ENCODE measurements at places on chromosomes 3 and 15.

DNA sequence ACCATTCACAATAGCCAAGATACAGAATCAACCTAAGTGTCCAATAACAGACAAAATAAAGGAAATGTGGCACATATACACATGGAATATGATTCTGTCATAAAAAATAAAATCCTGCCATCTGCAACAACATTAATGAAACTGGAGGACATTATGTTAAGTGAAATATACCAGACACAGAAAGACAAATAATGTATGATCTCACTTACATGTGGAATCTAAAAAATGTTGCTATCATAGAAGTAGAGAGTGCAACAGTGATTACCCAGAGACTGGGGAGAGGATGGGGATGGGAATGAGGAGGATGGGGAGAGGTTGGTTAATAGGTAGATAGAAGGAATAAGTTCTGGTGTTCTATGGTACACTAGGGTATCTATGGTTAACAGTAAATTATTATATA lies 28.7 kb downstream of the MRPL3 start:
- DNase-seq: no peak

- DNase-seq: no peak
These were observed 37.2 kb downstream of the EEFSEC start for GRCh38 chr3:128190501-128190900.

GRCh38 chr15:75158402-75158801 lies 43.3 kb upstream of the C15orf39 start:
- DNase-seq: no peak

GRCh38 chr15:83943849-83944404 lies 290.0 kb downstream of the ADAMTSL3 start:
- no peak for DNase-seq

DNA sequence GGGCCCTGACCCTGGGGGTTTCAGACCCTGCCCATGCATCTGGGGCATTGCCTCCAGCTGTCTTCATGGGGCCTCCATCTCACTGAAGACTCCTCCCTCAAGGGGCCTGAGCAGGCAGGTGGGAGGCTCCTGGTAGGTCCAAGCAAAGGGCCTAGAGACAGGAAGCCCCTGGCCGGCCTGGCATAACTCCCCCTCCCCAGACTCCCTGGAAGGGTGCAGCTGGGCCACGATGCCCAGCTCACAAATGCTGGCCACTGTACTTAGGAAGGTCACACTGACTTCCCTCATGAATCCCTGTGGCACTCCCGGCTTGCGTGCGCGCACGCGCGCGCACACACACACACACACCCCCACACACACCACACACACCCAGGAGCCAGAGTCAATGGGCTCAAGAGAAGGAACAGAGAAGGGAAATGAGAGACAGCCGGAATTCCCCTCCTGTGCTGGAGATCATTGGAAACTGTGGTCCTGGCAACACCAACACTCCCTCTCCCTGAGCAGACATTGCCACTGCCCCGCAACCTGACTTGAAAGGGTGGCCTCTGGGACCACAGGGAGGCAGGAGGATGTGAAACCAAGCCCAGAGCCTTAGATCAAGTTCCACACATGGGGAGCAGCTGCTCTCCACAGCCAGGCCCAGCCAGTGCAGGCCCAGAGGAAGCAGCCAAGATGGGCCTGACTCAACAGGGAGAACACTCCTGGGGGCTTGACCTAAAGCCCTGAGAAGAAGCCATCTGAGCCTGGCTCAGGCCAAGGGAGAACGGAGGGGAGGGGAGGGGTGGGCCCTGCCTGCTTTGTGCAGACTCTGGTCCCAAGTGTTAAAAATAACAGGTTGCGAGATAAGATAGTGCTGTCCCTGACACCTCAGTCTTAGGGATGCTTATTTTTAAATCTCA lies 69.7 kb downstream of the SCN5A start:
- DNase-seq: no peak

DNA sequence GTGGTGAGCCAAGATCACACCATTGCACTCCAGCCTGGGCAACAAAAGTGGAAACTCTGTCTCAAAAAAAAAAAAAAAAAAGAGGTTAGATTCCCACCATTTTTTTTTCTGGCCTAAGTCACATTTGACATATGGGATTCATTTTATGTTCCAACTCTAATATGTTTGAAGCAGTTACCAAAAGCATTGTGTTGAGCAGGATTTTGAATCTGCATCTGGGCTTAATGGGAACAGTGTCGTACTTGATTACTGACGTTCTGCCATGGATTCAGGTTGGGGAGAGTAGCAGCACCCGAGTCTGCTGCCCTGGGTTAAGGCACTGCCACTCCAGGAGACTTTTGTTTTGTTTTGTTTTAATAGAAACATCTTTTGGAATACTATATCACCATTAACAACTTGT lies 348.7 kb upstream of the TBL1XR1 start:
- DNase-seq: no peak

GRCh38 chr3:185594073-185594472 lies 8.0 kb downstream of the SENP2 start:
- no peak for DNase-seq

- no peak for DNase-seq
These were observed 28.5 kb downstream of the TSPAN3 start for GRCh38 chr15:77042245-77042919.

DNA sequence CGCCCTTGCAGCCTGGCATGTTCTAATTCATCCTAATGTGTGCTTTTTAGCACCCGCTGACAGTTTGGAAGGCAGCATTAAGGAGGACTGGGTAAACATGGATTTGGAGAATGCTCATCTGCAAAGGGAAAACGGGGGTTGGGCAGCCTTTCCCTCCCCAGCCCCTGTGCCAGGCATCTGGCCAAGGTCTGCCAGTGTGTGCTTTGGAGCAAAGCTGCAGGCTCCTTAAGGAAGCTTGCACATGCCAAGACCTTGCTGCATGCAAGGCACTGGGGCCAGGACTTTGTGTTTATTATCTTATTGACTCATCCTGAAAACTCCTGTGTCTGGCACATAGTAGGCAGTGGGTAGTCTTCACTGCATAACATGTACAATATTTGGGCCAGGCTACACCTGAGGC lies 20.1 kb downstream of the FAM3D start:
- no peak for DNase-seq

DNA sequence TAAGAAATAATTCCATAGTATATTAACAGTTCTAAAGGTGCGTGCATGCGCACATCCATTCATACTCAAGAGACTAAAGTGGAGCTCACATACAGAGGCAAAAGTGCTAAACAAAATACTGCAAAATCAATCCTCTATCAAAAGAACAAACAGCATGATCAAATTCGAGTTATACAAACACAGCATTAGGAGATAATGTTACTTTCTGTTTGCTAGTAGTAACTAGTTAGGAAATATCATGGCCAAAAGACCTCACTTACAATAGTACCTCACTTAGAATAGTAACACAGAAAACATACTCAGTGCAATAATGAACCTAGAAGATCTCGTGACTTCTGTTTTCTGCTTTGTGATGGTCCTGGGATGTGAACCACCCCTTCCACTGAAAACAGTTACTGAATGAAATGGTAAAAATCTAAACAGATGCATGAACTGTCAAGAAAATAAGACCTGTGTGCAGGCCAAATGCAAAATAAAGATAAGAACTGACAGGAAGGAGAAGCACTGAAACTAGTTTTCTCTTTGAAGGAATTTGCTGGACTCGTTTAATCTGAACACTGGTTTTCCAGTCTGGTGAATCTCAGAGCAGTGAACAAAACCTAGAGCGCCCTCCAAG lies 20.9 kb upstream of the CEMIP start:
- DNase-seq: no peak

- no peak for DNase-seq
These were observed 679.8 kb upstream of the NECTIN3 start for GRCh38 chr3:110391640-110392395.

DNA sequence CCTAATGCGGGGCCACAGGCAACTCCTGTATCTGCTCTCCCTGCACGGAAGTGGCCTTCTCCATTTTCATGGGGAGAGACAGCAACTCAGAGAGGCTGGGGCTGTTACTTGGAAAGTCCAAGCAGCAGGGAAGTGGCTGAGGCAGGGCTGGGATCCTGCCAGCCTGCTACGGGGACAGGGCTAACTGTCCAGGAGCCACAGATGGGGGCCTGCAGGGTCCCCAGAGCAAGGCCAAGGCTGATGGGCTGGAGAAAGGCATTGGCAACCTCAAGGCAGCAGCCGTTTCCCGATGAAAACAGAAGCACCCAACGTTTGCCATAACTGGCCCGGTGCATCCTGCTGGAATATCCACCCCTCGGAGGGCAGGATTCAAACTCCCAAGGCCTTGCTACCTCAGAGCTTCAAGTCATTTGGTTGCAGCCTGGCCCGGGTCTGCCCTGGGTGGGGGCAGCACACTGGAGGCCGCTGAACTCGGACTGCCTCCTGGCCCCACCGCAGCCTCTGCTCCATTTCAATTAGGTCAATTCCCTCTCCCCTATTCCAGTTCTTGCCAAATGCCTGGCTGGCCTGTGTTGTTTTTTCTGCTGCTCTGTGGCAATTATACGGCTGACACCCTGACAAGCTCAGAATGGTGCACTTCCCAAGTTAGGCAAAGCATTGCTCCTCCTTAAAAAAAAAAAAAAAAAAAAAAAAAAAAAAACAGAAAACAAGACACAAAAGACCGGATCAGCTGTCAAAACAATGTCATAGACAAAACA lies 143.5 kb downstream of the NUP210 start:
- no peak for DNase-seq

- DNase-seq: no peak
These were observed 167.9 kb downstream of the APBA2 start for GRCh38 chr15:29053661-29054131.

GRCh38 chr3:151256749-151257148 lies 21.6 kb downstream of the P2RY14 start:
- DNase-seq: no peak

DNA sequence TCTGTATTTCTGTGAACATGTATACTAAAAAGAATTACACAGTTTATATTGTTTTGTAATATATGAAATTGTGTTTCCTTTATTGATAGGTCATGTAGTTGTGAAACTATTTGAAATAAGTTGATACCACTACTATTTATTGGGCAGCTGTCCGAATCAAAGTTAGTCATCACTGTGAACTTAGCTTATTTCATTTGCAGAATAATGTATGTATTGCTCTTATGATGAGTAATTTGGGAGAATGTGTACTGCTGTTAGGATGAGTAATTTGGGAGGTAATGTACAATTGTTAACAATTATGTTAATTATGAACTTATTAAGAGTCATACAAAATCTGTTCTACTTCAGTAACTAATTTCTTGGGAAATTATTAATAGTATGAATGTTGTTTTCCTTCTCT lies 22.2 kb downstream of the FXR1 start:
- DNase-seq: no peak

- no peak for DNase-seq
These were observed 36.3 kb downstream of the LRTM1 start for GRCh38 chr3:54891540-54891897.

GRCh38 chr3:26592451-26592850 lies 30.1 kb upstream of the LRRC3B start:
- no peak for DNase-seq

GRCh38 chr3:186959029-186959624 lies 28.8 kb downstream of the ST6GAL1 start:
- DNase-seq: no peak

- DNase-seq: no peak
These were observed 6.1 kb downstream of the GRAMD1C start for GRCh38 chr3:113844622-113845222.

GRCh38 chr15:64985366-64986033 lies 4.2 kb downstream of the SPG21 start:
- no peak for DNase-seq

- no peak for DNase-seq
These were observed 559 bp downstream of the SENP5 start for GRCh38 chr3:196868297-196868661.

DNA sequence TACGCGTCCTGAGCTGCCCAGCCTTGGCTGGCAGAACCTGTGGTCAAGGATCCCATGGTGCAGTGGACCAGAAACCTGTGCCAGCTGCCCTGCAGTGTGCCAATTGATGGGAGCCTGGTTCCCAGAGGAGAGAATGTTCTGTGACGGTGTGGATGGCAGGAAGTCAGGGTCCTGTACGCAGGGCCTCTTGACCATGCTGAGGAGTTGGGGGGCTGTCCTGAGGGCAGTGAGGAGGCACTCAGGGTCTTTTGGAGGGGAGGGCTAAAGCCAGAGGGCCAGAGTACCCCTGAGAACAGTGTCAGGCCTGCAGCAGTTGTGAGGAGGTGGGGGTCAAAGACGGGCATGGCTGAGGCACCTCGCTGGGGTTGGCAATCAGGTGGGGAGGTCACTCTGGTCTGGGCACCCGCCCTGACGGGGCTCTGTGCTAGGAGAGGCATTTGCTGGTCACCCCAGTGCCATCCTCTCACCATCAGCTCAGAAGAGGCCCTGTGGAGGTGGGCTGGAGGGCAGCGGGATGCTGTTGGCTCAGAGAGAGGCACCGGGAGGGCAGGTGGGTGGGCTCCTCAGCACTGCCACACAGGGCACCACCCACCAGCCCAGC lies 61.0 kb downstream of the SCN5A start:
- no peak for DNase-seq

DNA sequence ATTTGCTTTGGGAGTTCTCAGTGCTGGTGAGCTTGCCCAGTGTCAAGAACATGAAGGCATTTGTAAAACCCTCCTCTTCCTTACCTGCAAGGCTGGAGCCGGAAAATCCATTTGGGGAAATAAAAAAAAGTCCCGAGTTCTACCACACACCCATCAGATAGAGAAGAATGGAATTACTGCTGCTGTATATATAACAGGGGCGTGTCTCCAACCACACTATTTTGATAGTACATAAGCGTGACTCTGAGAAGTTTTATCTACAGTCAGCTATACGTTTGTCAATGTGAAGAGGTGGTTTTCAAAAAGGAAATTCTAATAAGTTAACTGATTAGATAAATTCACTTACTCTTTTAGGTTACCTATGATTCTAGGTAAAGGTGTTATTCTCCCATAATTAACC lies 1.3 kb upstream of the CPA3 start:
- DNase-seq: no peak

DNA sequence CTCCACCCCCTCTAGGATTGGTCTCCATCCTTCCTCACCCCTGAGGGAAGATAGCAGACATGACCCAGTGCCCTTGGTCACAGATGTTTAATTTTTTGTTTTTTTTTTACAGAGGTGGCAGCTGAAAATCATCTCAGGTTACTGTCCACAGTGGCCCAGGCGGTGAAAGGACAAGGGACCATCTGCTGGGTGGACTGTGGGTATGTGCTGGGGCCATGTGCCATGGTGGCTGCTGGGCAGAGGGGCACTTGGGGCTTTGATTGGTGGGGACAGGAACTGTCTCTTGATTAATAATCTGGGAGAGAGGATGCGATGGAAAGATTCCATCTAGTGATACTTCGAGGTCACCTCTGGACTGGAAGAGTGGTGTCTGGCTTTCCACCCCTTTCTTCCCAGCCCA lies 25.4 kb downstream of the PDIA5 start:
- no peak for DNase-seq

DNA sequence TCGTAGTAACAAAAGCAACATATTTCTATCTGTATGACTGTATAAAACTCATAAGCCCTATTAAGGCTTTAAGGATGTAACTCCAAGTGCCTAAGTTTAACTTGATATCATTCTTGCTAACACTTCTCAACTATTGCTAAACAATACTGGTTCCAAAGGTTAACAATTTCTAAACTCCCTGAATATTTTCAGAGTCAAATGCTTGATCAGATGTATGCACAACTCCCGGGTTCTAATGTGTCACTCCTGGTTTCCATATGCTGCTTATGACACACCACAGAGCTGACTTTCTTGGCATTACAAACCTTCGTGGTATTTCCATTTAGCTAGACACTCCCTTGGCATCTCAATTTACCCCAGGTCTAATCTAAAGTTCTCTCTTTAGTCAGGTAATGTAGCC lies 26.3 kb downstream of the DZIP1L start:
- DNase-seq: no peak
